Heart left ventricle (tissue), 16 donors: ENCODE measurements at places on chromosomes 3 and 15. TPM values are rescaled to one million over a fixed set of nuclear protein-coding genes. Genes with fewer than 3 reads are reported as not detected.

DNA sequence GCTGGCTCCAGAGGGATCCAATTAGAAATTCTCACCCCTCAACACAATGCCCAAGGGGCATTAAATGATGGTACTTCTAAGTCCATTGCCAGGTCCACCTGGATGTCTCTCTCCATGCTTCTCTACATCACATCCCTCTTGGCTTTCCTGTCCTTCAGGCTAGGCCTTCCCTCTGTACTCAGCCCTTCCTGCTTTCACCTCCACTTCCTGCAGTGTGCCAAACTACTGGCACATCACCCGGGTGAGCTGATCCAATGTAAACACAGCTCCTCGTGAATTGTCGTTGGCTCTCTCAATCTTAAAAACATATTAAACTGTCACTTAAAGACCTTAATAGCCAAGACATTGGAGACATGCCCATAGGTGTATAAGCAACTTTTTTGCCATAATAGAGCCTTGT, 4.0 kb downstream of the LMCD1 start:
- peak overlapping the region; percentile 0 for H3K4me3 ChIP-seq
- no peak for DNase-seq
- H3K27ac ChIP-seq = no peak overlapping the region
- no peaks in the 10 kb centered on the region for H3K27me3 ChIP-seq
- H3K36me3 ChIP-seq = peaks cover 2% of the 10 kb centered on the region
- peaks cover 8% of the 10 kb centered on the region for H3K4me1 ChIP-seq

DNA sequence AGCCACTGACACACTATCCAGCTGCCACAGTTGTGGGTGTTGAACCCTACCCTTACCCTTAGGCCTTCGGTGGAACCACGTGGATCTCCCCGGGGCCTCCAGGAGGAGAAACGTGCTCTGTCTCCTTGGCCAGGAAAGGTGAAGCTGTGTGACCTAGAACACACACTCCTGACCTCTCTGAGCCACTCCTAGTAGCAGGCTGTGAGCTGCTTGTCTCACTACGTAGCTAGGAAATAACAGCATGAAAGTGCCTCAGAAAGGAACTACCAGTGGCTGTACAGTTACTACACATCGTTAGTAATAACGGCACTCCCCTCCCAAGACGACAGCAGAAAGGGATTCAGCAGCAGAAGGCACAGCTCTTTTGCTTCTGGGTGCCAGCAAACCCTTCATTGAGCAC, 36.2 kb upstream of the SLC6A6 start:
- no peak overlapping the region for H3K4me3 ChIP-seq
- H3K27me3 ChIP-seq = no peaks in the 10 kb centered on the region
- H3K27ac ChIP-seq = no peak overlapping the region
- DNase-seq = no peak
- H3K36me3 ChIP-seq = no peaks in the 10 kb centered on the region

FBXL22 gene
- 9.9 TPM for total RNA-seq

GHSR gene
- not detected for total RNA-seq

UROC1 gene
- total RNA-seq = not detected
